ENCODE measurements at places on chromosomes 12 and 14. TPM values are rescaled to one million over a fixed set of nuclear protein-coding genes. Genes with fewer than 3 reads are reported as not detected.

The CLEC6A gene
- total RNA-seq: not detected

The MANSC4 gene
- total RNA-seq: not detected

The NGB gene
- not detected for total RNA-seq

The ANGEL1 gene
- 10.4 TPM for total RNA-seq

The SLC15A5 gene
- not detected for total RNA-seq
